ENCODE measurements at places on chromosomes 6 and 20. TPM values are rescaled to one million over a fixed set of nuclear protein-coding genes. Genes with fewer than 3 reads are reported as not detected.

- DNase-seq = no peak
Observed at GRCh38 chr6:52195886-52196285, 9.7 kb downstream of the IL17A start.

Gene ERVFRD-1
- 0.05 TPM for total RNA-seq

GRCh38 chr6:74733830-74734620 lies 471.8 kb downstream of the COL12A1 start:
- DNase-seq = no peak

Gene C6orf15
- not detected for total RNA-seq
